ENCODE measurements at places on chromosomes 3 and 15.

GRCh38 chr3:194556086-194557056 lies 69.6 kb upstream of the ATP13A3 start:
- no peak for DNase-seq

DNA sequence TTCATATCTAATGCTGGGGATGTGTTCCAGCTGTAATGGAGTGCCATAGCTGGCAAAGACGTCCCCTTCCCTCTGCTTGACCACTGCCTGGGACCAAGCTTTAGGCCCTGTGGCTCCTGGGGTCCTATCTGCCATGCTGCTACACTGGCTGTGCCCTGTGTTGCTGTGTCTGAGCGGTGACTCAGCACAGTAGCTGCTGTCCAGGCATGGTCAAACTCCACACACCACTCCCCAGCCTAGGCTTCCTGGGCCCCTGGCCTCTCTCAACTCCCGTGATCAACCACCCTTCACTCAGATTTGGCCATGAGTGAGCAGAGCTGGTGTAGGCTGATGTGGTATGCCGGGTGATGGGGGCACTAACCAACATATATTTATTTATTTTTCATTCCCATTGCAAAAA lies 27.0 kb downstream of the EPHB1 start:
- DNase-seq = no peak

- DNase-seq = no peak
Measured at GRCh38 chr3:82133070-82133606, 371.7 kb upstream of the GBE1 start.

- no peak for DNase-seq
Measured at GRCh38 chr15:90596943-90597342, 67.2 kb downstream of the CRTC3 start.

DNA sequence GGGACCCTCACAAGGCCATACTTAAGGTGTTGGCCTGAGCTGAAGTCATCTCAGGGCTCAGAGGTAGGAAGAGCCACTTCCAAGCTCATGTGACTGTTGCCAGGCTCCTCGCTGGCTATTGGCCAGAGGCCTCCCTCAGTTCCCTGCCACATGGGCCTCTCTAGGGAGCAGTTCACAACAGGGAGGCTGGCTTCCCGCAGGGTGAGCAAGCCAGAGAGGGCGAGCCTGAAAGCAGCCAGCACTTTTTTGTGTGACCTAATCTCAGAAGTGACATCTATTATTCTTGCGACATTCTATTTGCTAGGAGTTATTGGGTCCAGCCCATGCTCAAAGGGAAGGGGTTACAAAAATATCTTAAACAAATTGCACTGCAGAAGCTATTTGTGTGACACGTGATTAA lies 201.4 kb downstream of the SSR3 start:
- DNase-seq = no peak

DNA sequence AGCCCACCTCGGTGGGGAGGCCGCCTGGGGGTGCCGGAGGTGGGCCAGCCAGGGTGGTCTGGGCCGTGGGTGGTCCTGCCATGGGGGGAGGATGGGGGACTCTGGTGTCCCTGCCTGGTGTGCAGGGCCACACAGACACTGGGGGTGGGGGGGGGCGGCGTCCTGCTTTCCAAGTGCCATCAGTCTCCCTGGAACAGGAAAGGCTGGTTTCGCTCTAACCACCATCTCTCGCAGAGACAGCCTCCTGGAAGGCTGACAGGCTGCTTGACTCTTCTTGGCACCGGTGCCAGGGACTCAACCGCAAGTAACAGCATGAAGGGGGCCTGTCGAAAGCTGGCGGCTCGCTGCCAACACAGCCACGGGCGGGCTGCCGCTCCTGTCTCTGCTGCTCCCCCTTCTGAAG lies 40.3 kb downstream of the RGMA start:
- DNase-seq = no peak

DNA sequence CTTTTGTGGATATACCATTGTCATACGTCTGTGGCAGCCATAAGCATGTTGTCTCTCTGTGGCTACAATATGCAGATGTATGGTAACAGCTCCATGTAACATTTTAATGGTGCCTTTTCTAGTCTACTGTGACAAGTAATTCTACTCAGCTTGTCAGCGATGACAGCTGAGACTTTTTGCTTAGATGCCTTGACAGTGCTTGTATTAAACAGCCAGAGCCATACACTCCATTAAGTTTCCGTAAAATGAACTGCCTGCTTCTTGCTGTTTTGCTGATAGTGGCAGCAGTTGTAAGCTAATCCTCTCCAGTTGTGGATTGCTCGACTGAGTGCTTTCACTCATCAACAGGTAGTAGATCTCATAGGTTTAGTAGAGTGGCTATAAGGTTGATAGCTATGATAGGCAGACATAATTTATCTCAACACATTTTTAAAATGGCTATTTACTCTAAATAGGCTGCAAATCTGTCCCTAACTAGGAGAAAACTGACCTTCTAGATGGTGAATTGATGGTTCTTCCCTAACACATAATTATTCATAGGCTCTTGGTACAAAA lies 260.2 kb upstream of the NAALADL2 start:
- DNase-seq = no peak

- DNase-seq = no peak
Measured at GRCh38 chr3:195151866-195152541, 119.0 kb downstream of the XXYLT1 start.

GRCh38 chr3:123394391-123395020 lies 54.4 kb downstream of the ADCY5 start:
- DNase-seq = no peak

DNA sequence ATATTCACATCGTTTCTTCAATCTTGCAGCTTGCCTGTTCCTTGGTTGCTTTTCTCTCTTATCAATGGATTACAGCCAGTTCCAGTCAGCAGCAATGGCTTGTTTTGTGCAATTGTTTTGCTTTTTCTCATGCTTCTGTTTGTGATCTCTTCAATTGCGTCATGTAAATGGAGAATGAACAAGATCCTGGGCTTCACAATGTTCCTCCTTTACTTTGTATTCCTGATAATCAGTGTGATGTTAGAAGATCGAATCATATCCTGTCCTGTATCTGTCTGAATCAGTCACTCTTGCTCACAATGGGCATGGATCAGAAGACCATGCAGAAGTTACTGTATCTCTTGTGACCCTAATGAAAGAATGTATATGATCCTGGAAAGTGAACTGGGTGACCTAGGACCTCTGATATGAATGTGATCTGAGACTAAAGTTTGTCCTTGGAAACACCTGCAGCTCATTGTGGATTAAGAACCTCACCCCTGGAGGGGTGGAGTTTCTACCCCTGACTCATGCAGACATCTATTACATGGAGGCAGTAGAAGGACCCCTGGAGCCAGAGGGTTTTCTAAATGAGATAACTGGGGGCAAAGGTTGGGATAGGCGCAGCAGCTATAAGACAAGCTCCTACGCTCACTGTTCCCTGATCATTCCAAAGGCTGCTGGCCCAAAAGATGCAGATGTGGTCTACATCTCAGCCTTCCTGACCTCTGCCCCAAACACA lies 32.2 kb downstream of the SLC24A1 start:
- no peak for DNase-seq

DNA sequence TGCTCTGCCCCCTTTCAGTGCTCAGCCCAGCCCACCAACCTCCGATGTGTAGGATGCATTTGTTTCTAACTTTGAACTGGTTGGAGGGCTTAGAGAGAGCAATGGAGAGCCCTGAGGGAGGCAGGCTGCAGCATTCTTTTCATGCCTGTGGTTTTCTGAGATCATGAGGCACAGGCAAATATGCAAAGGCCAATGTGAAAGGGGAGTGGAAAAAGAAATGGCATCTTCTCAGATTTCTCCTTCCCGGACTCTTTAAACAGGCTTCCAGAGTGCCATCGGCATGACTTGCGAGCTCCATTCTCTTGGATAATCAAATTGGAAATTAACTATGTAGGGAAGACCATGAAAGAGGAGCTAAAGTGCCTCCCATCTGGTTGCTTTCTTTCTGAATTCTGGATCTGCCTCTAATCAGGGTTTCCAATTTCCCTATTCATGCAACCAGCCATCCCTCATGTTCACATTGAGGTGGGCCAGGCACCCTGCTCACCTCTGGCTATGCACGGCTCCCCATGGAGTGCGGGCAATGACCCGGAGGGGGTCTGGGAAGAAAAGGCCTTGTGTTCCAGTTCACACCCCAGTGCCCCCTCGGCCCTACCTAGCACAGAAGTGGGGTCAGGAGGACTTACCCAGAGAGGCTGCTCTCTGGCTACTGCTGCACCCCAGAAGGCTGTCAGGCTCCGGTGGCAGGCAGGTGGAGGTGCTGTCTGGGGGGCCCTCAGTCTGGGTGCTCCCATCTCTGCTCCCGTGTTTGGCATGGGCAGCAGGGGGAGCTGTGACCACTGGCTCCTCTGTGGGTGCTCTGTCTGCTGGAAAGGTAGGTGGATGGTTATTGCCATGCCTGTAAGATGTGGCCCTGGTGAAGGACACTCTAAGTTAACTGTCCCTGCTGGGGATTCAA lies 16.1 kb downstream of the AMOTL2 start:
- no peak for DNase-seq

GRCh38 chr3:58218904-58219303 lies 8.1 kb upstream of the DNASE1L3 start:
- no peak for DNase-seq

GRCh38 chr3:170815340-170815739 lies 54.7 kb downstream of the RPL22L1 start:
- no peak for DNase-seq

- DNase-seq = no peak
Measured at GRCh38 chr15:56844892-56845291, 73.6 kb upstream of the TCF12 start.

DNA sequence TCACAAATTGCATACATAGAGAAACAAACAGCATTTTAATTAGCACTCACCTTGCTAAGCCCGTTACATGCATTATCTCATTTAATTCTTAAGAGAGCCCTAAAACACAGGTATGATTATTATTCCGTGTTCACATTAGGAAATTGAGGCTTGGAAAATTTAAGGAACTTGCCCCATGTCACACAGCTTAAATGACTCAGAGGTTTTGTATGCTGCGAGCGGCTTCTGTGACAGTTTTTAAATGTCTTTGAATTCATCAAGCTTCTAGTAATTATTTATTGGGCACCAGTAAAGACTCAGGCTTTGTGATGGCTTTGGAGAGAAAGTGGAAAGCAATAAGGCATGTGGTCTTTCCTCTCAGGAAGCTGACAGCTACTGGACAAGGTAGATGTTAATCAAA lies 166.7 kb upstream of the THBS1 start:
- no peak for DNase-seq

DNA sequence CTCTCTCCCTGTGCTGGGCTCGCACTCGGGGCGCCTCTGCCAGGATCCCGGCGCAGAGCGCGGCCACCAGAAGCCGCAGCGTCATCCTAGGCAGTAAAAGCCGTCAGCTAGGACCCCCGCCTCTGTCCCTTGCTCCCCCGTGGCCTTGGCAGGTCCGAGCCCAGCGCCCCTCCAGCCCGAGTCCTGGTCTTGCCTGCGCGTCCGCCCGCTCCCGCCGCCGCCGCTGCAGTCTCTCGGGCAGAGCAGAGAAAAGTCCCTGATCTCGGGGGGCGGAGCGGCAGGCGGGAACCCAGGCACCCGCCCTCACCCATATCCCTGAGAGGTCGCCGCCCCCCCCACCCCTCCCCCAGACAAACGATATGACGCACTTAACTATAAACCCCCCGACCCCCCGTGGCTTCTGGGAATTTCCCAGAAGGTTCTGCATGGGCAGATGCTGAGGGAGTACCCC lies at the start of gene COL7A1:
TSS of gene COL7A1 (minus strand) at position 255 of the 451 bp plus-strand sequence. CDS start at position 85, 170 bp downstream.
- DNase-seq = no peak

DNA sequence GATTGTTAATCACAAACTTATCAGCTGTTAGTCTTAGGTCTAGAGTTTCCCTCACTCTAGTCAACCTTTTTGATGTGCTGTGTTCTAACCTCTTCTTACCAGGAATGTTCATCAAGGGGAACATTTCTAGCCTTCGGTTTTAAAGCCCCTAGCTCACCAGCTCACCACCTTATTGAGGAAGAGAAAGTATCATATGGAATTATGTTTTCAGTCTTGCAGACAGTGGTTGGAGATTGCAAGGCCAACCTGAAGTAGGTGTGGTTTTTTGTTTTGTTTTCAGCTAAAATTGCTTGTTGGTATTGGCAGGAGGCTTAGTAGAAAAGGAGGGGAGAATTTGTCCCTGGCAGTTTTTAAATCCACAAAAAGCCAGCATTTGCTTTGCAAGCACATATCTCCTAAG lies 48.4 kb upstream of the CCDC80 start:
- DNase-seq = no peak

GRCh38 chr15:66211670-66212562 lies 41.6 kb downstream of the MEGF11 start:
- DNase-seq = no peak

DNA sequence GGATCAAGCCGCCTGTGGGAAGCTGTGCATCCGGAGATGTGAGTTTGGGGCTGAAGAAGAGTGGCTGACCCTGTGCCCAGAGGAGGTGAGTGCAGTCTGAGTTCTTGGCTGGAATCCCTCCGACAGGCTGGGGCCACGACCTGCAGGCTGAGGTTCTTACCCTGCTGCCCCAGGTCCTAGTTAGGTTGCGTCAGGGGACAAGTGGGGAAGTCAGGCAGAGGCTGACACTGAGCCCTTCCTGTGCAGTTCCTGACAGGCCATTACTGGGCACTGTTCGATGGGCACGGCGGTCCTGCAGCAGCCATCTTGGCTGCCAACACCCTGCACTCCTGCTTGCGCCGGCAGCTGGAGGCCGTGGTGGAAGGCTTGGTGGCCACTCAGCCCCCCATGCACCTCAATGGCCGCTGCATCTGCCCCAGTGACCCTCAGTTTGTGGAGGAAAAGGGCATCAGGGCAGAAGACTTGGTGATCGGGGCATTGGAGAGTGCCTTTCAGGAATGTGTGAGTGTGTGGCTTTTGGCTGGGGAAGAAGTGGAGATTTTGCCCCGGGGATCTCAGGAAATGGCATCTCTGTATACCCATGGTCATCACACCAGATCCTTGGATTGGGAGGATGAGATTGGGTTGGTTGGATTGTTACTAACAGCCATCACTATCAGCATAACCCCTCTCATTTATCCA lies 1.3 kb downstream of the PPM1M start:
- DNase-seq = no peak

DNA sequence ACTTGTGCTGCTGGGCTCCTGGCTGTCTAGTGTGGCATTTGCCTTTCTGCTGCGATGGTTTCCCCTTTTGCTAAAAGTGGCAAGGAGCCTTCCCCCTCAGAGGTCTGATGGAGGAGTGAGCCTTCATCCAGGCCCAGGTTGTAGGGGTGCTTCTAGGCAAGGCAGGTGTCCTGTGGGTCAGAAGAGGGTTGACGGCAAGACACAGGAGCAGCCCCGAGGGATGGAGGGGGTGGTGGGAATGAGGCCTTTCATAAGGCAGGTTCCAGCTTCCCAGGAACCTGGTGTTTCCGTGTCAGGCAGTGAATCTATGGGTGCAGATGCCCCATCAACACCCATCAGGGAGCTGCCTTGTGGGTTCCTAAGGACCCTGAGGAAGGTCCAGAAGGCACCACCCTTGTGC lies 63.0 kb upstream of the TAMM41 start:
- DNase-seq = no peak

Data from stimulated activated CD8-positive, alpha-beta memory T cell treated with anti-CD3 and anti-CD28 coated beads, Interleukin-15, amount 100 ng/mL, for 24 hours (primary cell).